Osteoblast (primary cell): ENCODE measurements at places on chromosomes 5 and 9. TPM values are rescaled to one million over a fixed set of nuclear protein-coding genes. Genes with fewer than 3 reads are reported as not detected.

GRCh38 chr9:111613436-111614040, 14.1 kb upstream of the PTGR1 start:
- peak; percentile 69 for DNase-seq

FAM78A gene
- total RNA-seq, result 0.36 and 0.59 TPM in 2 replicates

LCP2 gene
- total RNA-seq, result not detected in 2 replicates

ZNF454 gene
- 2.5 and 3.8 TPM in 2 replicates for total RNA-seq

CETN3 gene
- 6.8 and 6.9 TPM in 2 replicates for total RNA-seq

PCDHGB3 gene
- total RNA-seq, result 6.2 and 8.0 TPM in 2 replicates

DNA sequence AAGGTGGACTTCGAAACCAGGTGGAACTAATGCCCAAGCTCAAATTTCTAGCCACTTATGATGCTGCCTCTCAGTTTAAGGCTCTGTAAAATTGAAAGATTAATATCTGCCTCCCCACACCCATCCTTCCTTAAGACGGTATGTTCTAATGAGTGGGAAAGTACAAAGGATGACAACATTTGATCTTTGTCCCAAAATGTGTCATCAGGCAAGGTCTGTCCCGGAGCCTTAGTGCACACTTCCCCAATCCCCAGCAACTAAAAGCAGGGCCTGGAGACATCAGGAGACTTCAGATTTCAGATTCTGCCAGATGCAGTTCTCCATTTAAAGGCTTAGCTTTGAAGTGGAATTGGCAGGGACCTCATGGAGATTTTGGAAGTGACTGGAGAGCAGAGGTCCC, 316.5 kb downstream of the ASTN2 start:
- no peak for DNase-seq

- no peak for DNase-seq
Observed at GRCh38 chr5:32249668-32250067, 63.1 kb downstream of the MTMR12 start.
